Omental fat pad (tissue), 4 donors: ENCODE measurements at places on chromosomes 16 and 17.

DNA sequence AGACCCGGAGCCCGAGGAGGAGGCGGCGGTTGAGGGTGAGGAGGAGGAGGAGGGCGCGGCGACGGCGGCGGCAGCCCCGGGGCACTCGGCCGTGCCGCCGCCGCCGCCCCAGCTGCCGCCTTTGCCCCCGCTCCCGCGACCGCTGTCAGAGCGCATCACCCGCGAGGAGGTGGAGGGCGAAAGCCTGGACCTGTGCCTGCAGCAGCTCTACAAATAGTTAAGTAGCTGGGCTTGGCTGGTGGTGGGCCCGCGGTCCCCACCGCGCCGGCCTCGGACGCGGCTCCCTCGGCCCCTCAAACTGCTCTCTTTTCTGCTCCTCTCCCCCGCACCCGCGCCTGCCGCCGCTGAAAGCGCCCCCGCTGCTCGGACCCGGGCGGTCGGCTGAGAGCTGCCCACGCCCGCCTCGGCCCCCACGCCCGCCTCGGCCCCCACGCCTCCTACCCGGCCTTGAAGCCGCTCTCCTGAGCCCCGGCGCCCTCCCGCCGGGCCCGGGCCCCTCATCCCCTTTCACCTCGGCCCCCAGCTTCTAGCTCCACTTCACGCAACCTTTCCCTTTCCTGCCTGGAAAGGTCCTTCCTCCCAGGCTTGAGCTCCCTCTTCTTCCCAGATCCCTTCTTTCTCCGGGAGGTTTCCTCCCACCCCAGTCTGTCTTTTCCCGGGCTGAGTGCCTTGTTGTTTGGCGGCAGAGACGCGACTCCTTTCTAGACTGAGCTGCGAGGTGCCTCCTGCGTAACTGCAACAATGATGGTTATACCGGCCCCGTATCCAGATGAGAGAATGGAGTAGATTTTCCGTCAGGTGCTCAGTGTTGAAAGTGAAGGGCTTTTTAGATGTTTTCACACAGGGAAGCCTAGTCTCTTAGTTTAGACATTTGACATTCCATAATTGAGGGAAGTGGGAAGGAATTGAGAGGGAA lies 850 bp downstream of the PPM1E start:
- DNase-seq: no peak

DNA sequence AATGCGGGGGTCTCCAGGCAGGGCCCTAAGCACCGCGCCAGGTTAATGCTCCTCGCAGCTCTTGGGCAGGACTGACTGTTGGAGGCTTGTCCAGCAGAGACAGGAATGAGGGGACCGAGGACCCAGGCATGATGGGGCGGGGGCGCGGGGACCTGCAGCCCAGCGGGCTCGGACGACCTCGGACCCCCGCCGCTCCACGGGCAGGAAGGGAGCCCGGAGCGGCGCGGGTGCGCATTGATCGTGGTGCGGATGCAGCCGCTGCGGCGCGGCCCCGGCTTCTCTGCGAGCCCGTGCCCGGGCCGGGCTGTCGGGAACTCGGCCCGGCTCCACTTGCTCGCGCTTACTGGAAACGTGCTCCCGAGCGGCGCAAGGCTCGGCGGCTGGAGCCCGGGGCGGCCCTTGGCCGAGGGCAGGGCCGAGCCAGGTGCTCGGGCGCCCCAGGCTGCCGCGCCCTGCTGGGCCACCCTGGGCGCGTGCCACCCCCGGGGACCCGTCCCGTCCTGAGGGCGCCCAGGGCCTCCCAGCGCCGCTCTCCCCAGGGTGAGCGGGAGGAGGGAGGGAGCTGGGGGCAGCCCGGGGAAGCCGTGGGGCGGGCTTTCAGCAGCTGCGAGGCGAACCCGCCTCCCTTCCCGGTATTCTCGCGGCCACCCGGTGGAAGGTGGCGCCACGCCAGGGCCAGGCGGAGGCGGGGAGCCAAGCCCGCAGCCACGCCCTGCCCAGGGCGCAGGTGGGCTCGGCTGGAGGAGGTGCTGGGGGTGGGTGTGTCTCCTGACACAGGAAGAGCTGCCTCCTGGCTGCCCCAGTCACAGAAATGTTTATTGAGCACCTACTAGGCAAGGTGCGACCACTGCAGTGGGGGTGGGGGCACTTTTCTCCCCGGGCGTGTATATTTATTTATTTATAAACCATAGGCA lies 45.9 kb downstream of the SOCS3 start:
- DNase-seq: peak; percentile 66

GRCh38 chr17:8038954-8039610 lies at the start of gene ALOX15B:
ALOX15B (plus strand) TSS chr17:8039059; CDS start chr17:8039156, 97 bp downstream.
- DNase-seq: no peak

- DNase-seq: no peak
These were observed 24.8 kb downstream of the ANKRD40 start for GRCh38 chr17:50682938-50683337.

GRCh38 chr16:85315866-85316265 lies 203.6 kb upstream of the CIBAR2 start:
- no peak for DNase-seq

DNA sequence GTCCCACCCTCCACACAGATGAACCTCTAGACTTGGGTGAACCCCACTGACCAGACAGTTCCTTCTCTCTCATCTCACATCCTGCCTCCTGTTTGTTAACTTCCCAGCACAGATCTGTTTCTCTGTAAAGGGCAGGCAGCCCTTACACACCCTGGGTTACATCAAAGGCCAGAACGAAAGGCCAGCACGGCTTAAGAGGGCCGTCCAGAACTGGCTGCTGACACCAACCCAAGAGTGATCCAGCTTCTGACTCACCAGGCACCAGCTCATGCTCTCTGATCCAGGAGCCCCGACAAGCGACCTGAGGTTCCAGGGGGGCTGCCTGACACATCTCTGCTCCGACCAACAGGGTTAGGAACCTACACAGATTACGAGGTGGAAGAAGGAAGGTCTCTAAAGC lies 86.9 kb downstream of the MRM3 start:
- DNase-seq: peak; percentile 41
